ENCODE measurements at places on chromosomes 1 and 21.

GRCh38 chr21:25039461-25040380, 567.6 kb downstream of the MRPL39 start:
- no peak for DNase-seq

DNA sequence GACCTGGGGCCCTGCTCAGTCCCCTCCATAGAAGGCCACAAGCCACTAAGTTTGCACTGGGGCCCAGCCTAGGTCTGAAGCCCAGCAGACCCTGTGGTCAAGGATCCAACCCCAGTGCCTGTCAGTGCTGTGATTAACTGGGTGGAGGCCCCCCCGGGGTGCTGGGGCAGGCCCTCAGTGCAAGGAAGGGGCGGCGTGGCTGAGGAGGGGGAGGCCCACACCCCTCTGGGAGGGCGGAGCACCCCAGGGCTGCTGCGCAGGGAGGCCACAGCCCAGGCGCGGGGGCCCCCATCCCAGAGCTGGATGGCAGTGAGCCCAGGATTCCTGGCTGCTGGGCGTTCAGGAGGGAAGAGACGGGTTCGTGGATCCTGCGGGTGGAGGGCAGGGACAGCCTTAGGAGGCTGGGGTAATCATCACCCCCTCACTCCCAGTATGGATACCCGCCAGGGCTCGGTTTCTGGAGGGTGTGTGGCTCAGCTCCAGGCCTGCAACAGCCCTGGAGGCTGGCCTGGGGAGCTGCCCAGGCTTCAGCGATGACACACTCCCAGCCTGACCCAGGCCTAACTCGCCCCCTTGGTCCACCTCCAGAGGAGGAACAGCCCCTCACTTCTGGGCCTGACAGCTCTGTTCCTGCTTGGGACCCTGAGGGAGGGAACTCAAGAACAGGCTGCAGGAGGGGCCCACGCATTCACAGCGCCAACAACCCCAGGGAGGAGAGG, 890 bp downstream of the GJC2 start:
- no peak for DNase-seq

- DNase-seq = no peak
Observed at GRCh38 chr1:155962599-155963211, 15.6 kb downstream of the ARHGEF2 start.

GRCh38 chr1:238006779-238007178, 116.1 kb upstream of the ZP4 start:
- no peak for DNase-seq

DNA sequence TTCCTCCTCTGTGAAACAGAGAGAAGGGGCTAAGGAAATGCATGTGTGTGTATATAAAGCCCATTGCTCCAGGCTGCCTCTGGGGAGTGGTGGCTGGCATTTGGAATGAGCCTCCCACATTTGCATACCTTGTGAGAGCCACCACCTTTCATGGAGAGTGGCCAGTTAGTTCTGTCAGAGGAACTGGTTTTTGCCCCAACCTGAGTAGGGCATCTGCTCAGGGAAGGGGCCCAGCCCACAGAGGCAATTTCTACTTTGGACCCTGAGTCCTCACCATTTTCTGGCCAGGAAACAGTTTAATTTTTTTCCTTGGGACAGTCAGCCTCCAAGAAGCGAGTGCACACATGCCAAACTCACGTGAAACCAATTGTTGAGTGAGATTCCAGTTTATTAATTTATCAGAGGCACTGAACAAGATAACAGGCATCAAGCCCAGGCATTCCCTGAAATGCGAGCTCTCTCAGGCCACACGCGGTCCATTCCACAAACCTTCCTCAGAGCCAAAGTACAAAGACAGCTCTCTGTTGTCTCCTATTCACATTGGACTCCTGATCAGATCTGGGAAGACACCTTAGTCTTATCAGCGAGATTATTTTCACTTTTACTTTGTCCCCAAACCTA, 1.0 kb upstream of the SLC6A9 start:
- DNase-seq = no peak

- DNase-seq = no peak
Observed at GRCh38 chr1:247387565-247387964, 28.4 kb upstream of the NLRP3 start.

DNA sequence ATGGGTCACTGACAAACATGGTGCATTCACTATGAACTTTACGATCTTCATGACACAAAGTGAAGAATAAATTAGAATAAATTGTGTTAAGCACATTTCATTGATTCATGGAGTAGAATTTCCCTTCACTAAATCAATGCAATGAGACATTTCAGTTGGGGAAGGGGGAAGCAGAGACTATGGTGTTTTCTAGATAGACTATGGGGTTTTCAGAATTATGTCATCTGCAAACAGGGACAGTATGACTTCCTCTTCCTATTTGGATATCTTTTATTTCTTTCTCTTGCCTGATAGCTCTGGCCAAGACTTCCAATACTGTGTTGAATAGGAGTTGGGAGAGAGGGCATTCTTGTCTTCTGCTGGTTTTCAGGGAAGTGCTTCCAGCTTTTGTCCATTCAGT, 80.0 kb upstream of the C1orf105 start:
- no peak for DNase-seq

GRCh38 chr1:43890815-43891214, 42.8 kb upstream of the ARTN start:
- DNase-seq = no peak

GRCh38 chr1:12649971-12650421, 6.1 kb downstream of the AADACL4 start:
- no peak for DNase-seq

DNA sequence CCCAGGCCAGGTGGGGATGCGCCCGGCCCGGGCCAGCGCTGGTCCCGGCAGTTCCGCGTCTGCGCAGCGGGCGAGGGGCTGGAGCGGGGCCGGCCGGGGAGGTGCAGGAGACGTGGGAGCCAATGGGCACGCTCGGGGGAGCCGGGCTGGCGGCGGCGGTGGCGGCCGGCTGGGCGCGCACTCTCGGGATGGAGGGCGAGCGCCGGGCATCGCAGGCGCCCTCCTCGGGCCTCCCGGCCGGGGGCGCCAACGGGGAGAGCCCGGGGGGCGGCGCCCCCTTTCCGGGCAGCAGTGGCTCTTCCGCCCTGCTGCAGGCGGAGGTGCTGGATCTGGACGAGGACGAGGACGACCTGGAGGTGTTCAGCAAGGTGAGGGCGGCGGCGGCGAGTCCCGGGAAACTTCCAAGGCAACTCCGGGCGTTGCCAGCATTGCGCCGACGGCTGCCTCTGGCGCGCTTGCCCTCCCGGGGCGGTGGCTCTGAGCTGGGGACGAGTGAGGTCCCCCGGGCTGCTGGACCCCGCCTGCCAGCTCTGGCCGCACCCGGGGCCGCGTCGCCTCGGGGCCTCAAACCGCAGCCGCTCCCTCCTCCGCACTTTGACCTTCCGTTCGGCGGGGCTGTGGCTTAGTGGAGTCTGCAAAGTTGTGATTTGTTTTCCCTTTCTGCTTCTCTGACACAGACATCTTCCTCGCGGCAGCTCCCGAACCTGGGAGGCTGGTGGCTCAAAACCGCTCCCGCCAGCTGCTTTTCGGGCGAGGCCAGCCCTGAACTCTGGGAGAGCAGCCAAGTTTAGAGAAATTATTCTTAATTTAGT, at the start of gene SNX7:
TSS of gene SNX7 (plus strand) at position 178 of the 812 bp plus-strand sequence. CDS start at position 189, 11 bp downstream.
- peak; percentile 25 for DNase-seq

DNA sequence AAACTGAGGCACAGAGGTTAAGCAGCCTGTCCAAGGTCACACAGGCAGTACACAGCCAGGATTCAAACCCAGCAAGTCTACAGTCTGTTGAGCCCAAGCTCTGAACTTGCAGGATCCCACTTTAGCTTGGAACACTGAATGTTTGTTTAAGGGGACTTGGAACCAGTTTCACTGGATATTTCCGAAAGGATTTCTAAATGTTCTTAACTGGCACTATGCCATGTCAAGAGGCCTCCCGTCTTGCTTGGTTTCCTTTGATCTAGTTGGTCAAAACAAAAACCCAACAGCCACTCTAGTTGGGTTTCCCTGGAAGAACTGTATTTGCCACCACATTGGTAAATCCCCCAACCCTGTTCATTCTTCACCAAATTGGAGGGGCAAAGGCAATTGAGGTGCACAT, 317.6 kb upstream of the KAZN start:
- no peak for DNase-seq

DNA sequence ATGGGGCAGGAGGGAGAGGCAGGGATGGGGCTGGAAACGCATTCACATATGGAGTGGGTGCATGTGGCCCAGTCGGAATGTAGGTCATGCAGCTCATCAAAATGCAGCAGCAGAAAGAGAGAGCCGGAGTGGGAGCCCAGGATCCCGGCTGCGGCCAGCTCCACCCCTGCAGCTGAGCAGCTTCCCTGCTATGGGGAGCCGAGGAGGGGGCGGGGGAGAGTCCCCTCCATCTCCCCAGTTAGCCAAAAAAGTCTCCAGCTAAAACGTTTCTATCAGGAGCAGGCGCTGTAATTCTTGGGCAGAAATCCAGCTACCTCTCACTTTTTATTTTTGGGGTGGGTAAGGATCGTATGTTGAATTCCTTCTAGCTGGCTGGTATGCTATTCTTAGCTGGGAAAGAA, 39.7 kb downstream of the MRPL37 start:
- no peak for DNase-seq

- no peak for DNase-seq
Observed at GRCh38 chr21:44443891-44444285, 11.4 kb upstream of the LRRC3 start.

DNA sequence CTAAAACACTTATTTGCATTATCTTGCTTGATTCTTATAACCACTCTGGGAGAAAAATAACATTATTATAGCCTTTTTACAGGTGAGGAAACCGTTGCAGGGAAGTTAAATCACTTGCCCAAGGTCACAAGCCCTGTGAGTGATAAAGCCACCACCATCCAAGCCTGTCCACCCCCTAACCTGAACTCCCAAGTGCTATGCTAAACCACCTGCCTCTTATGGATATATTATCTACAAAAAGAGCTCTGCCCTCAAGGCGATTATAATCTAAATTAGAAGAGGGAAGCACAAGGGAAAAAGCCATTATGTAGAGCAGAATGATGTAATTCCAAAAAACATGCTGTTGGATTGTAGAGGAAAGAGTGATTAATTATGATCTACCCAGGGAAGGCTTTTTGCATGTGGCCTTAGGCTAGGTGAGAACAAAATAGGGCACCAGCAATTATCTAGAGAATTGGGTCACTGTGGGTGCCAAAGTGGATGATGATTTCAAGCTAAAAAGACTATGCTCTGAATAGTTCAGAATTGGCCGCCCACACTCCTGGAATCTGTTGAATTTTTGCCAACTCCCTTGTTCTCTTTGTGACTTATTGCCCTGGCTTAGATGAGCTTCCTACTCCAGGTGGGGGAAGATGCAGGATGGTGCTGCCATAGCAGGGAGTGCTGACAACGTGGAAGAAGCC, 205.3 kb downstream of the FGGY start:
- DNase-seq = no peak

DNA sequence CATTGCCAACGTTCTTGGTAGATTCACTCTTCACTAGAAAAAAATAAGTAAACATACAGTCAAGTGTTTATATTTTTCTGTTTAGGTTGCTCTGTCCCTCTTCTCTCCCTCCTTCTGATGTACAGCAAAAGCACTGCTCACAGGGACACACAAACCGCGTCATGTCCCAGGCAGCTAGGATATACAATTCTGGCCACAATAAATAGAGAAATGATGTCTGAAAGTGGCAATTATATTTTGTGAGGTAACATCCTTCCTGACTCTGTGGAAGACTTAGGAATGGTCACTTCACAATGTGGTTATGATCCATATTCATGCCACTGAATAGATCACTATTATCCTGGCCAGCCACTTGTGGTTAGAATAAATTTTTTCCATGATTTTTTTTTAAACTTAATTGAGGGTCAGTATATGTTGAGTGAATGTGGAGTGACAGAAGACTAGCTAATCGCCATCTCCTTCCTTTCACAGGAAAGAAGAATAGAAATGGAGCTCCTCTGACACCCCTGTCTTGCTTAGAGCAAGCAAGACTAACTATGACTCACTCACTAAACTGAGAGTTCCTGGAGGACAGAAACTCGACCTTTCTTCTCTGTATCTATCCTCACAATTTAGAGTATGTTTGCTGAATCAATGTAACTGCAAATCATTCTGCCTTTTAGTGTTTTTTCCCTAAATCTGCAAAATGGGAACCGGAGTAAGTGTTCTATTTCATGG, 54.0 kb downstream of the ZNHIT6 start:
- DNase-seq = no peak

GRCh38 chr1:116553386-116554115, 17.3 kb downstream of the CD58 start:
- no peak for DNase-seq

GRCh38 chr1:238652346-238652968, 733.9 kb upstream of the CHRM3 start:
- DNase-seq = no peak

DNA sequence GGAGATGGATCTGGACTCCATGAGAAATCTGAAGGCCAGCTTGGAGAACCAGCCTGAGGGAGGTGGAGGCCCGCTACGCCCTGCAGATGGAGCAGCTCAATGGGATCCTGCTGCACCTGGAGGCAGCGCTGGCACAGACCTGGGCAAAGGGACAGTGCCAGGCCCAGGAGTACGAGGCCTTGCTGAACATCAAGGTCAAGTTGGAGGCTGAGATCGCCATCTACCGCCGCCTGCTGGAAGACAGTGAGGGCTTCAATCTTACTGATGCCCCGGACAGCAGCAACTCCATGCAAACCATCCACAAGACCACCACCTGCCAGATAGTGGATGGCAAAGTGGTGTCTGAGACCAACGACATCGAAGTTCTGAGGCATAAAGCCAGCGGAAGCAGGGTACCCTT, 601.5 kb upstream of the ZP4 start:
- DNase-seq = no peak

DNA sequence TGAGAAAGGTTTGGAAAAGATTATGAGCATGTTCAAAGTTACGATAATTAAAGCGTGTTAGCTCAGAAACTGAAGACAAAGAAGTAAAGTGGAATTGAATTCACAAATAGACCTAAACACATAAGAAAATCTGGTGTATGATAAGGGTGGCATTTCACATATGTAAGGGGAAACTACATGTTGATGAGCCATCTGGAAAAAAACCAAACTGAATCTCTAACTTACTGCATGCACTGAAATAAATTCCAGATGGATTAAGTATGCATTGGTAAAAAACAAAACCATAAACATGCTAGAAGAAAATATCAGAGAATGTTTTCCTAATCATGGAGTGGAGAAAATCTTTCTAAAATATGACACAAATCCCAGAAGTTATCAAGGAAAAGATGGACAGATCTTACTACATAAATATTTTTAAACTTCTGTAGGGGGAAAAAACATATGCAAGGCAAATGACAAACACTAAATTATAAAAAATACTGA, 34.0 kb upstream of the CTPS1 start:
- DNase-seq = no peak

DNA sequence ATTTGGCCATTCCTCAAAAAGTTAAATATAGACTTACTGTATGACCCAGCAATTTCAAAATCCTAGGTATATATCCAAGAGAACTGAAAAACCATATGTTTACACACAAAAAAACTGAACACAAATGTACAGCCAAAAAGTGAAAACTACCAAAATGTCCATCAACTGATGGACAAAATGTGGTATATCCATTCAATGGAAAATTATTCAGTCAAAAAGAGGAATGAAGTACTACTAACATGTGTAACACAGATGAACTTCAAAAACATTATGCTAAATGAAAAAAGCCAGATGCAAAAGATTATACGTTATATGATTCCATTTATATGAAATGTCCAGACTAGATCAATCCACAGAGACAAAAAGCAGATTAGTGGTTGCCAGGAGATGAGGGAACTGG, 8.0 kb downstream of the AIDA start:
- DNase-seq = no peak

- no peak for DNase-seq
Observed at GRCh38 chr21:41562101-41563000, 54.4 kb upstream of the TMPRSS2 start.

GRCh38 chr1:20087668-20088067, 17.7 kb downstream of the PLA2G5 start:
- DNase-seq = no peak

Data from stimulated activated CD8-positive, alpha-beta memory T cell treated with anti-CD3 and anti-CD28 coated beads, Interleukin-4, amount 100 ng/mL, for 48 hours (primary cell).